ENCODE measurements at places on chromosomes 5 and 9.

GRCh38 chr9:26801772-26802171 is 90.8 kb downstream of the CAAP1 start:
- no peak for DNase-seq

- DNase-seq, result no peak
These were observed 105.0 kb upstream of the FAM120A start for GRCh38 chr9:93346231-93347112.

DNA sequence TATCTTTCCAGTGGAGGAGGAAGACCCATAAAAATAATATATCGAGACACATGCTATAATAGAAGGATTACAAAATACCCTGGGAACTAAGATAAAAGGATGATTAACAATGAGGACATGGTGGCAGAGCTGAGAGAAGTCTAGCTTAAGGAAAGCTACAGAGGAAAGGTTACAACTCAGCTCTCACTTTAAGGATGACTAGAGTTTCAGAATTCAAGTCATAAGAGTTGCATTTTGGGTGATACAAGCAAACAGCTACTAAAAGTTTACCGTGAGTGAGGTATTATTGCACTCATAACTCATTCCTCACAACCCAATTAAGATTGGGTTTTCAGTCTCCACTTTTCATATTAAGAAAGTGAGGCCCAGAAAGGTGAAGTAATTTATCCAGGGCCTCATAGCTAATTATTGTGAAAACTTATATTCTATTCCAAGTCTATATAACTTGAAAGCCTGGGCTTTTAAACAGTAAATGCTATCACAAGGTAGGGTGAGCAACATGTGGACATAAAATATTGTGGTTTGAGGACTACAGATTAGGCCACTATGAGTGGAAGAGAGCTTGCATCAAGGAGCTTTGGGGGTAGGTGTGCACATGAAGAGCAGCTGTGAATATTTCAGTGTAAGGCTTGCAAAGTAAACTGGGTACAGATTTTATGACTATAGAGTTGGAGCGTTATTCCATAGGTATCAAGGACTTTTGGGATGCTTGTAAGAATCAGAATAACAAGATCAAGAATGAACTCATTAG is 28.0 kb downstream of the JAKMIP2 start:
- no peak for DNase-seq

DNA sequence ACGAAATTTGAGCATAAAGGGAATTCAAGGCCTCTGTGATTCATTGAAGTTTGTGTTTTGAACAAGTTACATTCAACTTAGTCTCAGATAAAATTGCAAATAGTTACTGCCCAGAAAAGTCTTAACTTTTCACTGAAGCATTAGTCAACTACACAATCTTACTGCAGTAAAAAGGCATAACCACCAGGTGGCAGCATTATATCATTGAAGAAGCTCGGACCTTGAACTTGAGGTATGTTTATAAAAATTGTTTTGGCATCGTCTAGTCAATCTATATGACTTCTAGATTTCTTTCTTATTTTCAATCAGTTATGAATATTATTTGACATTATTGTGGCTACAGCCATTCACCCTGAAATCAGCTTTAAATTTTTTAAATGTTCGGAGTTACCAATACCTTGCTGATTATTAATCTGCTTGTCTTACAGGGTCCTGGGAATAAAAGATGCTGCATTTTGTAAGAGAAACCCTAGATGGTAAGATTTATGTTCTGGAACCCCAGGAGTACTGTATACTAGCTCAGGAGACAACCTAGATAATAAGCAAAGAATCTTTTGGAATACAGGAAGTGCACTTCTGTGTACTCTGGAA is 83.9 kb upstream of the GRAMD2B start:
- peak; percentile 28 for DNase-seq

DNA sequence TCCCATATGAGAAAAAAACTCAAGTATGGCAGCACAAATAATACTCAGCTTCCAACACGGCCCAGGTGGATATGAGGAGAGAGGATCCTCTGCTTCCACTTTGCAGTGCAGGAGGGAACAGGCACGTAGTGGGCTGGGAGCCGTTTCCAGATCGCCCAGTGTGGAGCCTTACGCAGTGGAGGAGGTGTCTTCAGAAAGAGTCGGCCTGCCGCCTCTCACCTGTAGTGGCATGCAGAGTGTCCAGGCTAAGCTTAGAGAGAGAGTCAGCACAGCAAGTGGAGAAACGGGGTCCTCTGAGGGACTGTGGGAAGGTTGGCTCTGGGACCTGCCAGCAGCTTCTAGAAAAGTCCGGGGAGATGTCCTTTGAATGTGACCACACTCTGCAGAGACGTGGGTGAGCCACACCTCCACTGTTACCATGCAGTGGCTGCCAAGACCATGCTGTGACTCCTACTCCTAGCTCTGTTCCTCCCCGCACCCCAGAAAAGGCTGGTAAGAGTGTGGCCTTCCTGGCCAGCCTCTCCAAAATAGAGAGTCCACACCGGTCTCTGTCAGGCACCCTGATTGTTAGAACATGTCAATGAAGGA is 3.5 kb upstream of the SEMA4D start:
- no peak for DNase-seq

DNA sequence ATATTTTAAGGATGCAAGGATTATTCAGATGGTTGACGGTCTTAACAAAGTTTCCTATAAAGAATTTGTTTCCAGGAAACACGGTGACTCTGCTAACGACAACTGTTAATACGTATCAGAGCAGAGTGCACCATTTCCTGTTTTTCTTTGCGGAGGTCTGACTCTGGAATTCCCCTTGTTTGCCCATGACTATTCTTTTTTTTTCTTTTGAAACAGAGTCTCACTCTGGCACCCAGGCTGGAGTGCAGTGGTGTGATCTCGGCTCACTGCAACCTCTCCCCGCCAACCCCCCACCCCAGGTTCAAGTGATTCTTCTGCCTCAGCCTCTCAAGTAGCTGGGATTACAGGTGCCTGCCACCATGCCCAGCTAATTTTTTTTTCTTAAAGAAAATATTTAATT is 115.9 kb downstream of the CDC42SE2 start:
- no peak for DNase-seq

- DNase-seq, result no peak
These were observed 24.4 kb downstream of the BHMT start for GRCh38 chr5:79135790-79136553.

DNA sequence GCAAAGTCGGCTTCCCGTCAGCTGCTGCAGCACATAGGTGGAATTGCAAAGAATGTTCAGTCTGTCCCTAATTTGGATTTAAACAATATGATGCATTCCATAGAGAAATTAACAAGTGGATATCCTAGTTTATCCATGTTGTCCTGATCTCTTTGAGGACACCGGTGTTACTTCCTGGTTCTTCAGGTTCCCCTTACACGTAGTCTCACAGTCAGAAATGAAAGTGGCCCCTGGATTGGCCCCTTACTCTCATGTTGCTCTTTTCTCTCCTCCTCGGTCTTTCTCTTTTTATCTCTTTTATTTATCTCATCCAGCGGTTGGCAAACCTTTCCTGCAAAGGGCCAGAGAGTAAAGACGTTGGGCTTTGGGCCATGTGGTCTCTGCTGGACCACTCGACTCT is 265.1 kb downstream of the GAS1 start:
- DNase-seq, result no peak

DNA sequence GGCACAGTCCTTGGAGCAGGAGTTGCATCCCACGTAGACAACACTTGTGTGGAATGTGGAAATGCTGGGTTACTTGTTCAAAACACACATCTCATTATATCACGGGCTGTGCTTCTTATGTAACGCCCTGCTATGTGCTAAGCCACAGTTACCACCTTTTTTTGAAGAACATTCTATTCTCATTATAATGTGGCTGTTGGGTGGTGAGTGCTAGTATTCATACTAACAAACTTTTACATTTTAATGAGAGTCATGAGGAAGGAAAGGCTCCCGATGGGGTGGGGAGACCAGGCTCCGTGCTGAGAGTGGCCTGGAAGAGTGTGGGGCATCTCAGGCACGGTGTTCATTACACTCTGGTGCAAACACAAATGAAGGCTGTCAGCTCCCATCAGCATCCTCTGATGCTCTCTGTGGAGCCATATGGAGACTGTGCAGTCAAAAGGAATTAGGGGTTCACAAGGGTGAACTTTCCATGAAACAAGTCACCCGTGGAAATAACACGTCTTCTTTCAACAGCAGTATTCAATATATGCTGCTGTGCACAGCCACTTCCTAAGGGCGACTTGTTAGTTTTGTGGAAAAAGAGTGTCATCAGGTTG is 153.1 kb upstream of the RAPGEF1 start:
- no peak for DNase-seq

DNA sequence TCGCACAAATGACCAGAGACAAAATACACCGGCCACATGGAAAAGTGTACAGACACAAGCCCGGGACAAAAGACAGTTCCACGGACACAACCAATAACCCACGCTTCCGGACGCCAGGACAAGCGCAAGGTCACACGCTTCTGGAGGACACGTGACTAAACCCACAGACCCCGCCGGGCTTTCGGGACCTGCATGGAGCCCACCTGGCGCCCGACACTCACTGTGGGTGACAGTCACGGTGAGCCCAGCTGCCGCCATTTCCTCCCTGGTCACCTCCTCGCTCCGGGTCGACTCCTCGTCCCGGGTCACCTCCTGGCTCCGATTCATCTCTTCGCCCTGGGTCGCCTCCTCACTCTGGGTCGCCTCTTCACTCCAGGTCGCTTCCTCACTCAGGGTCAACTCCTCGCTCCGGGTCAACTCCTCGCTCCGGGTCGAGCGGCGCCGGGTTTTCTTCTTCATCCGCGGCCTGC is 470 bp downstream of the BAG1 start:
- DNase-seq, result peak; percentile 40

GRCh38 chr9:133374612-133375115 is 1.2 kb downstream of the SURF4 start:
- no peak for DNase-seq

- no peak for DNase-seq
These were observed 345.7 kb downstream of the SPATA31D1 start for GRCh38 chr9:82334286-82334685.

- peak; percentile 77 for DNase-seq
These were observed at the start of gene SPRY4 for GRCh38 chr5:142324871-142325724. Gene SPRY4, minus strand, starts transcription at chr5:142325021. Its CDS starts 9,913 bp downstream, at chr5:142315108.

DNA sequence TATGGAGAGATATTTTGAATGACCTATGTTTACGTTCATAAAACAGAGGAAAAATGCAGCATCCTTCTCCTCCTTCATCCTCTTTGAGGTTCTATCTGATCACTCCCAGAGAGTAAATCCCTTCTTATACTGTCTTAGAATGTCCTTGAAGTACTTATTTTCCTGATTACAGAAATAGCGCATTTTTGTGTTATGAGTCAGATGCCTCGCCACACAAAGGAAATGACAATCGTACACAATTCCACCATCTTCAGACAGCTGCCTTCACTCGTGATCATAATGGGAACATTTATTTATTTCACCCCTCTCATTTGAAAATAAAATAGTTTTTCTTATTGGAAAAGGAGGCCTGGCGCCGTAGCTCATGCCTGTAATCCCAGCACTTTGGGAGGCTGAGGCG is 2.4 kb upstream of the GLT6D1 start:
- DNase-seq, result no peak

DNA sequence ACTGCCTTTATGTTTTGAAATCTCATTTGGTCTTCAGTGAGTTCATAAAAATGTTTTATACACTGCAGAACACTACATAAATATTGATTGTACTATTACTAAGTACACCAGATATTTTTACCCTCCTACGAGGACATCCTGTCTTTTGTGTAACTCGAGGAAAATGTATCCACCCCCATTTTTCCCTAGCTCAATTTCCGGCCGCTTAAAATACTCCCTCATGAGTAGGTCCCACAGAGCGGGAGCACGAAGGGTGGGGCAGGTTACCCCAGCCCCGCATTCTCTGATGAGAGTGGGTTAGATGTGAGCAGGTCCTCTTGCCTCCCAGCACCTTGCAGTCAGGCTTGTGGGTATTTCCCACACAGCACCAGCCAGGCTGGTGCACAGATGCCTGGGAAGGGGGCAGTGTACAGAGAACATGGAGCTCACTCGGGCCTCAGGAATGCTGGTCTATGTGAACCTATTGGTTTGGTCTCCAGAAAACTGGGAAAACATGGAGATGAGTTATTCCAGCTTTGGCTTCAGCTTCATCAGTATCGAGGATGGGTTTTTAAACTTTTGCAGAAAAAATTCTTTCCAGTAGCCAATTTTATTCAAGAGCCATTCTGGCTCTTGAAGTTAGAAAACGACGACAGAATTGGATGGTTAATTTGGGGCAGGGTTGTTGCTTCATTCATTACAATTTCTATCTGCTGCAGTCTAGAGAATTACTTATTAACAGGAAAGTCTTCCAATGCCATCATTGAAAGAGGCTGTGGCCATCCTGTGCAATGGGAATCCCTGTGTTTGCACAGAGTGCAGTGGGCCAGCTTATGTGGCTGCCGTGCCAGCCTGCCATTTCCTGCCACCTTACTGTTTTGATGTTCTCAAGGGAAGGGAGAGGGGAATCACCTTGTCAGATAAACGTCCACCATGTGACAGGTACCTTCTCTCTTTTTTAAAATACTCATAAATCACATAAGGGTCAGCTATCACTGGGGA is 73.2 kb downstream of the WDR41 start:
- DNase-seq, result no peak

DNA sequence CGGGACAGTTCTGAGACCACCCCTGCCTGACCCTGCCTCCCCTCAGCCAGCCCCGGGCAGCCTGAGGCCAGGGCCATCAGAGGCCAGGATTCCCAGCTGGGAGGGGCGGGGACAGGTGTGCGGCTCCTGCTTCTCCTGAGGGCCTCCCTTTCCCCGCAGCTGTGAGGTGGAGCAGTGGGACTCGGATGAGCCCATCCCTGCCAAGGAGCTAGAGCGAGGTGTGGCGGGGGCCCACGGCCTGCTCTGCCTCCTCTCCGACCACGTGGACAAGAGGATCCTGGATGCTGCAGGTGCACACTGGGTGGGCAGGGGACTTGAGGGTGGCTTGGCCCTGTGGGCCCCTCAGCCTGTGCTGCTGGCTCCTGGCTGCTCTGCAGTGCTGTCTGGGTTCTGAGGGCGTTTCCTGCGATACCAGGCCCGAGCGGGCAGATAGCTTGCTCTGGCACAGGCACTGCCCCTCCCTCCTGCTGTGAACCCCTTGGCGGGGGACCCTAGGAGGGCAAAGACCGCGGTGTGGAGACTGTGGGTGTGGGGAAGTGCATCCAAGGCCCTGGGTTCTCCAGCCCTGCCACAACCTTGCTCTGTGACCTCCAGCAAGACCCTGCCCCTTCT is 2.3 kb downstream of the GRHPR start:
- no peak for DNase-seq

GRCh38 chr5:129097498-129098296 is 3.1 kb downstream of the ISOC1 start:
- no peak for DNase-seq

DNA sequence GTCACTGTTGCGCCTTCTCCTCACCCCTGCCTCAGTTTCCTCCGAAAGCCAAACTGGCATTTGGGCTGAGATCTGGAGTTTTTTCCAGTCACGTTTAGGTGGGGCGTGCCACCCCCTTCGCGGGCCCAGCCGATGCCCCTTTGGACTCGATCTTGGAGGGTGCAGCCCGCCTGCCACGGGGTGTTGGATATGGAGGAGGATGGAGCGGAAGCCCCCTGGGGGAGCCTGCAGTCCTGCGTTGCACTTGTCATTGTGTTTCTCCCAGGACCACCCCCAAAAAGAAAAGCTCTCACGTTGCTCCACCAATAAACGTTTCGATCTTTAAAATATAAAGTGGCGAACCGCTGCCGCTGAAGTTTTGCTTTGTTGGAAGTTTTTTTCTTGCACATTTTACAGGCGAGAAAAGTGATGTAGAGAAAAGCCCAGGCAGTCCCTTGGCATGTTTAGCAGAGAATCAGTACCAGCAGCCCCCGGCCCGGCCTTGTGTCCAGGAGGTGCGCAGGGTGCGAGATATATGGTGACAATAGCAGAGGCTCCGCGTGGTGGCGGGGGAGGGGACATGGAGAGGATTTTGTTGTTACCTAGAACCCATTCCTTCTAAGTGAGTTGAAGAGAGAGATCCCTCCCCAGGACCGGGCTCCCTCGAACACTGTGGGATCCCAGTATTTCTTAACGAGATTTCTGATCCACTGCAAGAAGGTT is 681 bp downstream of the F2R start:
- DNase-seq, result no peak
